ENCODE measurements at places on chromosomes 12 and 14.

- no peak for DNase-seq
Measured at GRCh38 chr12:29072631-29073030, 76.4 kb upstream of the FAR2 start.

GRCh38 chr12:55736780-55737580, 5.9 kb upstream of the GDF11 start:
- peak; percentile 77 for DNase-seq

GRCh38 chr14:38716926-38717325, 386.1 kb downstream of the SEC23A start:
- DNase-seq: peak; percentile 26

GRCh38 chr12:78418919-78419318, 445.7 kb upstream of the SYT1 start:
- DNase-seq: no peak

DNA sequence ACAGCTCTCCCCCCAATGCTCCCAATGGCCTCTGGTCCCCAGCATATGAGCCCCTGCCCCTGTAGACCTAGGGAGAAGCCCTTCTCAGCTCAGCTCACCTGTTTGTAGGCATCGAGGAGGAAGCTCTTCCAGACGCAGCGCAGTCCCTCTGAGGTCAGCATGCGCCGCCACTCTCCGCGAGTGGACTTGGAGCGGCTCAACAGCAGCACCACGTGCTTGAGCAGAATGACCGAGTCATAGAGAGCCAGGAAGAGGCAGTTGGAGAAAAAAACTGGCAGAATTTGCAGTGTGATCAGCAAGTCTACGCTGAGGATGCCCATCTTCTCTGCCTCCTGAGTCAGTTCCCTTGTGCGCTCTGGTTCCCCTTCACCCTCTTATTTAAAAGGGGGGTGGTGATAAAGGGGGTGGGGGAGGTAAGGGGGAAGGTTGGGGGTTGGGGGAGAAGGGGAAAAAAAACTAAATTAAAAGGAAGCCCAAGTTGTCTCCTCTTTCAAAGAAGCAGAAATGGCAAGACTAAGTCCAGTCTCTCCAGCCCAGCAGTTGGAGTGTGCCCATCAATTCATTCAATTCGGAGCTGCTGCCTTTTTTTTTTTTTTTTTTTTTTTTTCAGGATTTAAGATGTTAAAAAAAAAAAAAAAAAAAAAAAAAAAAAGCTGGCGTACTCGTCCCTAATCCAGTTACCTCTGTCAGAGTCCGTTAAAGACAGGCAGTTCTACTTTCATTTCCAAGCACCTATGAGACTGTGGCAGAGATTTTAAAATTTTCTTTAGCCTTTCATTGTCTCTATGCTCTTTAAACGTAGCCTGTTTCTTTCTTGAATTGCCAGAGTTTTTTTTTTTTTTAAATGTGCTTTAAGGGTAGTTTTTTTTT, at the start of gene DIO2:
TSS of gene DIO2 (minus strand) at position 352 of the 870 bp plus-strand sequence. CDS start at position 320, 32 bp downstream.
- no peak for DNase-seq

DNA sequence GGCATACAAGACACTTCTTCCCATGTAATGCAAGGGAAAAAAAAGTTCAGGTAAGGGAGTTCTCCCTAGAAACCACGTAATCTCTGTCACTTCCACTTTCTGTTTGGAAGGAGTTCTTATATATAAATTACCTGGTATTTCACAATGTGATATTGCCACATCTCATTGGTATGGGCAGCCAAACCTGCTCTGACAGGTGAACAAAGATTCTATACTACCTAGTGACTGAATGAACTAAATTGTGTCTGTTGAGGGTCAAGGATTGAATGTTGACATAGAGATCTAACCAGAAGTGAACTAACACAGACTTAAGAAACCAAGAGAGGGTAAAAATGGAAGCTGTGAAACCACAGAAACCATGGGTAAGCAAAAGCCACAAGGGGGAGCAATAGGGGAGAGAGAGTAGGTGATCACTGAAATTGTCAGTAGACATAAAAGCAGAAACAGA, 161.3 kb downstream of the RPL10L start:
- no peak for DNase-seq

DNA sequence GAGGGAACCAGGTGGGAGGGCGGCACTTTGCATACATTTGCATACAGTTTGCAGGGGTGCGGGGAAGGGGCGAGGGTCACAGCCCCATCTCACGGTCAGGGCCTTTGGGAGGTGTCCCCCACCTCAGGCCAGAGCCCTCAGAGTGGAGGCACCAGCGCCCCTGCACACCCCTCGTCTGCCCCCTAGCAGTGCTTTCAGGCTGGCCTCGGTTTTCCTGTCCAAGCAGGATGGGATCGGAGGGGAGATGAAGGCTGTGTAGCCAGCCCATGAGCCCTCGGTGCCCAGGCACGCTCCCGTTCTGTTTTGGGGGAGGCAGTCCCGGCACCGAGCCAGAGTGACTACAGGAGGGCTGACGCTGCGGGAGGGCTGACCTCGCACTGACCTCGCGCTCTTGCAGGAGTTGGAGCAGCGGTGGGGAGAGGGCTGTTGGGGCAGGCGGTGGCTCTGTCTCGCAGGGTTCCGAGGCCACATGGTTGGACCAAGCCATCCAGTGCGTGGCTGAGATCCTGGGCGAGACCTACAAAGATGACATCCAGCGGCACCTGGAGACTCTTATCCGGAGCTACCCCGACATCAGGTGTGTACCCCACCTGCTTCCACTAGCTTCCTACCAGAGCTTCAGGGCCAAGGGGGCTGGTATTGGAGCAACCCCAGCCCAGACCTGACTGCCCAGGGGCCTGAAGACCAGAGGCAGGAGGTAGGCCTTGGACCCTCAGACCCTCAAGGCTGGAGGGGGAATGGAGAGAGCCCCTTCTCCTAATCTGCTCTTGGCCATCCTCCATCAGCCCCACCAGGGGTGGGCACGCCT, 13.6 kb downstream of the EXOC3L4 start:
- DNase-seq: no peak

GRCh38 chr12:128600886-128601285, 222.9 kb downstream of the SLC15A4 start:
- peak; percentile 31 for DNase-seq

- DNase-seq: no peak
Measured at GRCh38 chr12:65565601-65566560, 258.4 kb upstream of the HMGA2 start.

GRCh38 chr12:33383503-33383902, 56.1 kb downstream of the SYT10 start:
- no peak for DNase-seq

DNA sequence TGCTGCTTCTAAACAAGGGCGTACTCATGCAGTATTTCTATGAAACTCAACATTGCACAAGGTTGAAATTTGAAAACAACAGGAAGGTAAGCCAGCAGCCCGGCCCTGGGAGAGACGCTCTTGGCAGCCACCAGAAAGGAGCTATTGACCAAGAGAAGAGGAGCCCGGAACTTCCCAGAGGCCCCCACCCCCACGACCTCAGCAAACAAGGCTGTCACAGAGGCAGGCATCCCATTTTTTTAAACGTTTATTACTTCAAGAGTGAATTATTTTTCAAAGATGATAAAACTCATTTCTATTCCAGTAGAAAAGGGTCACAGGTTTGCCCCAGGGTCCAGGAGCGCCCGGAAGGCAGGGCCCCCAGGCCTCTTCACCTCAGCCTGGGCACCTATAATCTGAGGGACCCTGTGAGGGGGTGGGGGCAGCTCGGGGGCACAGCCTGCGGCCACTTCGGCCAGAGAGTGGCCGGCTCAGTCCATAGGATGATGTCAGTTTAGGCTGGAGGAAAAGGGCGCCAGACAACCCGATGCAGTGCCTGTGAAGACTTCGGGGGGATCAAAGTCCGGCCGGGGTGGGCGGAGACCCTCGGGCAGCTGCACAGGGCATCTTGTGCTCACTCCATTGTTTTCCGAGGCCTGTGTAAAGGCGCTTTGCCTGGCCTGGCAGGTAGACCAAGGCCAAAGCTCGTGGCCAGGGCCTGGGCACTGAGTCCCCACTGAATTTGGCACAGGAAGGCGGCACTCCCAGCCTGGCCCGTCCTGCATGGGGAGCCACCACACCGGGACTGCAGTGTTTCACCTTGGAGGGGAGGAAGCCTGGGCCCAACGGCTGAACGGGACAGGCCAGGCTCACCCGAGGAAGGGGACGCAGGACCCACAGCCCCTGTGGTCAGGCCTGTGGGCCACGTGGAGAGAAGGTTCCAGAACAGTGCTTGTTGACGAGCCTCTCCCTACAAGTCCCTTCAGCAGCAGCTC, 86.0 kb downstream of the SCARB1 start:
- DNase-seq: no peak

GRCh38 chr12:64528616-64529015, 76.7 kb downstream of the TBK1 start:
- peak; percentile 52 for DNase-seq

DNA sequence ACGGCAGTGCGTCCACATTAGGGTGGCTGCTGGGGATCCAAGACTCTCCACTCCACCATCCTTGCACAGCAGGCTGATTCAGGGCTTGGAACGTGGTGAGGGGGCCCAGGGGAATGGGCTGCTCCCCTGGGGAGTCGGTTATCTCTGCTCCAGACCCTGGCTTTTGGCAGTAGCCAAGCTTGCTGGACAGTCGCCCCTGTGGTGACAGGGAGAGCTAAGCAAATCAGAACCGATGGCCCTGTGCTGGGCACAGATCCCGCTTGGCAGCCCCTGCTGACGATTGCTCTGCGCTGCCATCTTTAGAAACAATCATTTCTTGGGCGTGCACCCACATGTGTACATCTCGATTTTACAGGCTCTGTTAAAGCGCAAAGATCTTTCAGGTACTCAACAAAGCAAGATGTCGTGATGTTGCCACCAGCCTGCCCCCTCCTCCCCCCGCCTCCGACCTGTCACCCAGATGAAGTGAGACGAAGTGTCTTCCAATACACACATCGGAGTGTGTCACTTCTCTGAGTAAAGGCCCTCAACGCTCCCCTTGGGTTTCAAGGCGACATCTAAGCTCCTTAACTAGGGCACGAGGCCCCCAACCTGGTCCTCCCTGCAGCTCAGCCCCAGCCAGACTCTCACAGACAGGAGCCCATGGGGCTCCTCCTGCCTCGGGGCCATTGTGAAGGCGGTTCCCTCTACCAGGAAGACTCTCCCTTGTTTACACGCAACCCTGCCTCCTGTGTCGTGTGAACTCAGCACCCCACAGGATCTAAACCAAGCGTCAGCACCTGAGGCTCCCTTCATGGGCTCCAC, 55.6 kb downstream of the PITPNM2 start:
- DNase-seq: no peak

DNA sequence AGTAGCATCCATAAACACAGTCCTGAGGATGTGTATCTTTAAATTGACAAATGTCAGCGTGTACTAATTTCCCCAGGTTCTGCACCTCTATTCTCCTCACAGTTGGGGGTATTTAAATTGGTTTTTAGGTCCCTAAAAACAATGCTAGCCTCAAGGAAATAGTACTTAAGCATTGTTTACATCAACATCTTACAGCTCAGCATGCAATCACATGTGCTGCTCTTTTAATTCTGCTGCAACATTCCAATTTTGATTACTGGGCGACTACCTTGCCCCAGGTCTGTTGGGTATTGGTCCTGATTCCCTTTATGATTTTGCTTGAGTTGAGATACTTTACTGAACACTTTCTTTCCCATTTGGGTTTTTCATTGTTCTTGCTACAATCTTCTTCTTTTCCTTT, 616.6 kb downstream of the CCER1 start:
- no peak for DNase-seq

DNA sequence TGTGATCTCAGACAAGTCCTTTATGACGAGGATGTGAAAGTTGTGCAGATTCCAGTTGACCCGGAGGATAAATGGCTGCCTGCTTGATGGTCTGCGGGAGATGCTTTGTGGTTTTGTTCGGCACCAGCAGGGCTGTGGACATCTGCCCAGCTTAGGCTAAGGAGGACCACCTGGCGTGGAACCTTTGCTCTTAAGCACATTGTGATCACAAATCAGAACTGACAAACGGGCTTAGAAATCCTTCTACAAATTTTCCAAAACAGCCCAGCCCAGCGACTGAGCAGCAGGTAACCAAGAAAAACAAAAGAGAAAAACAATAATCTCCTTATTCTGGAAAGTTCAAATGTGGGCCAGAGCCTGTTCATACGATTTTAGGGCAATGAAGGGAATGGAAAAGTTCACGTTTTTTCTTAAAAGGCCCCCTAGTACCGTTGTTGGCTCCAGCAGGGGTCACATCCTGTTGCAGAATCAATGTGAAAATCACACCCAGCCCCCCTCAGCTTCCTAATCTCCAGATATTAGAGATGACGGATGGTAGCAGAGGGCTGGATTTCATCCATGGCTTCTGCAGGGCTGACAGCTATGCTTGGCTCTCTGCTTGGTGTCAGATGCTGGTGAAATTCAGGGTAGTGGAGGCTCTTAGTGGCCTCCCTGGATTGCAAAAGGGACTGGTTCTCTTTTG, 81.1 kb upstream of the RFLNA start:
- DNase-seq: peak; percentile 48

- DNase-seq: peak; percentile 26
Measured at GRCh38 chr14:101074196-101075024, 170.9 kb upstream of the RTL1 start.

- DNase-seq: no peak
Measured at GRCh38 chr14:33127531-33127930, 188.9 kb downstream of the NPAS3 start.

GRCh38 chr14:36901861-36902260, 240.2 kb downstream of the PAX9 start:
- DNase-seq: no peak

- DNase-seq: no peak
Measured at GRCh38 chr14:31867570-31867969, 209.5 kb upstream of the ARHGAP5 start.
